ENCODE measurements at places on chromosomes 7 and 10.

- DNase-seq, result peak; percentile 14
Measured at GRCh38 chr10:12902135-12902572, 99.4 kb downstream of the CCDC3 start.

DNA sequence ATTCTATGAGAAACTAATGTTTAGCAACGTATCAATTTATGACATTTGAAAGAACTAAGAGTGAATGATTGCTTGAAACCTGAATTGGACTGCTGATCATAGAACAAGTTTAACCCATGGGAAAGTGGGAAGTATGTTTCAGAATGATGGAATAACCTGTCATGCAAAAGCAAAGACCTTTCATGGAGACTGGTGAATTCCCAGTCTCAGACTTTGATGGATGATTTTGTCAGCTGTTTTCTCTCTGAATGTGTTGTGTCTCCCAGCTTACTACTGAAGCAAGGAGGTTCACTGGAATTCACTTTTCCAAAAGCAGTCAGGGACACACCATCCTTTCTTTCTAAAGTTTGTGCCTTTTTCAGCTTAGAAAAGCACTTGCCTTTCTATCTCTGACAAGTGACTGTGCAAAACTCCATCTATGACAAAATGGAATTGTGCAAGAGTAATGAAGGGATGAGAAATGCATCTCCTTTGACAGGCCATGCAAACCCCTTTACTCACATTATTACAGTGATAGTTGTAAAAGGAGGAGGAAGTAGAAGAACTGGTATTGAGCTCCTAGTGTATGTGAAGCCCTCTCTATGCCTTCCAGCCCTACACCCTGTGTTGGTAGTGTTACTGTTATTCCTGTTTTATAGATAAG is 176.1 kb downstream of the PRKG1 start:
- DNase-seq, result no peak

DNA sequence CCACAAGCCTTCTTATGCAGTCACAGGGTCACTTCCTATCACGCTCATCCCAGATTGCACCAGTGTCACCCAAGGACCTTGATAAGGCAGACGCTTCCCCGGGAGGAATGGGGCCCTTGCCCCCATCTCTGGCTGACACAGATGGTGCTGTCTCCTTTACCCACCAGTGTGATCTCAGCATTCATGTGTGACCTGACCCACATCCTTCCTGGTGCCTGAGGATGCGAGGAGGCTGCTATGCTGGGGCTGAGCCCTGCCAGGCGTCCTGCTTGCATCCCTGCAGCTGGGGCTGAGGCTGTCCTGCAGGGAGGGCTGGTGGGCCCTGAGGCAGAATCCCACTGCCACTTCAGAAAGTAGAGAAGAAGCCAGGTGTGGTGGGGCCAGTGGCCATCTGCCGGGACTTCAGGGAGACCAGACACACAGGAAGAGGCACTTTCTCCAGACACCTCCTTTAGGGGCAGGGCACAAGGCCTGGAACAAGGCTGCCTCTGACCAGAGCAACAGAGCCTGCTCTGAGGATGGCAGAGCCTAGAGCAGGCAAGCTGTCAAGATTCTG is 35.3 kb downstream of the RASGEF1A start:
- DNase-seq, result peak; percentile 52

- no peak for DNase-seq
Measured at GRCh38 chr7:37732253-37732652, 48.7 kb downstream of the GPR141 start.

DNA sequence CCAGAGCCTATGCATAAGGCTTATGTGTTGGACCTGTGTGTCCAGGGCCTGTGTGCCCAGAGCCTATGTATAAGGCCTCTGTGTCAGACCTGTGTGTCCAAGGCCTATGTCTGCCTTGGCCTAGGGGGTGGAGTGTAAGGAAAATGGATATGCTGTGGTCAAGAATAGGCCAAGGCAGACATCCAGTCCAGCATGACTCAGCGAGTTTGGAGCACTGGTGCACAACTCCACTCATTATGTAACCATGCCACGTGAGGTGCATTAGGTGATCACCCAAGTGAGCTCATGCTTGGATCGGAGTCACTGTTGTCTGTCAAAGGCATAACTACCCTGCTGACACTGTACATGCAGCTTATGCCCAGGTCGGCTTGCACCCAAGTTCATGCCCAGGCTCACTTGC is 238.9 kb downstream of the CACNA2D1 start:
- DNase-seq, result no peak

GRCh38 chr7:128405471-128406313 is 4.1 kb downstream of the IMPDH1 start:
- peak; percentile 56 for DNase-seq

Measured in CD4-positive, alpha-beta T cell treated with Interleukin-6 at 100 ng/mL for 8 hours (primary cell).